Eye (tissue), 1 donor: ENCODE measurements at places on chromosomes 2 and 18.

GRCh38 chr2:232588680-232589585, 38.4 kb downstream of the EIF4E2 start:
- no peak for DNase-seq

DNA sequence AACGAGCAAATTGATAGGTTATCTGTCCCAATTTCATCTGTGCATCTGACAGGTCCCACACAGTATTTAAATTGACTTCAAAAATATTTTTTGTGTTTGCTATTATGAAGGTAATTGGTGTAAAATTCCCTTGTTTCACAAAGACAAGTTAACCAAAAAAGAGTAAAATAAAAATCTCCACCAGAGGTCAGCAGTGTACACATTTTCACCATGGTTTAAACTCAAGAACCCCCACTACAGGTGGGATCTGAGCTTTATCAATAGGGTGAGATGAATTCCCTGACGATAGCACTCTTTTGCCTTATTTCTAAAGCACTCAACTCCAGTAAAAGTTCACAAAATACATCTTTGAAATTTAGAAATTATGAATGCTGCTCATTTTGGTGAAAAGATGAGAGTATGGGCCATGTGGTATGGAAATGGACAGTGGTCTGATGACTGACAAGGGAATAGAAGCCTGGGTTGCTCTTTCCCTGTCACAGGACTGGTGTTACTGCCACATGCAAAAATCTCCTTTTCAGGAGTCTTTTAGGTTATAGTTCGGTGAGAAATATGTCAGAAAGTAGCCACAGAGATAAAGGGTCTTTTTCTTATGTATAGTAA, 68.0 kb downstream of the SERPINB8 start:
- peak; percentile 83 for DNase-seq

DNA sequence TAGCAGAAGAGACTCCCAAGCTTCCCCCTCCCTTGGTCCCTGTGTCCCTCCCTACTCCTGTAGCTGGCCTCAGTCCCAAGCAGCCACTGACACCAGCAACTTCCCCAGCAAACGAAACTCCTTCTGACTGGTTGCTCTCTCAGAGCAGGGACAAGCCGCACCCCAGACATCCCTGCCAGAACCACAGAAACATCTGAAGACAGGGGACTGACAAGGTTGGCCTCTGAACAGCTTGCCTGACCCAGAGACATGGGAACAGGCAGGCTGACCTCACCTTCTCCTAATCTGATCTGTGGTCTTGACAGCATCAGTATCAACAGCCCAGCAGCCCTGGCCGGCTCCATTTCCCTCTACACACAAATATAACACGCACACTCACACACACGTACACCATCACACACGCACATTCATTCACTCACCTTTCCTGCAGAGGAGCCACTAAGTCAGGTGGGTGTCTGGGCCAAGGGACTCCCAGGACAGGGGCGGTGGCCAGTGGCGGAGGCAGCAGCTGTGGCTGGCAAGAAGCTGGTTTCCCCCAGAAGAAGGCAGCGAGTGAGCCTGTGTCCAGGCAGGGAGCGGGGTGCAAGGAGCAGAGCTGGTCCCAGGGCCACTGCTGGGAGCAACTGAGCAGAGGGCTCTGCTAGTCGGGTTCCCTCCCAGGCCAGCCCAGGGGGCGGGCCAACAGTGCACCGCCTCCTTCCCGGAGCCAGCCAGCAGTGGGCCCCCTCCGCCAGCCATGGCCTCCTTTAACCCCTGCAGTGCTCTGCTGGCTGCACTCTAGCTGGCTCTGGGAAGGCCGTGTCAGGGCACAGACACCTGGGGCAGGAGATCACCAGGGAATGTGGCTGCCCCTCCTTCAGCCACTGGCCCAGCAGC, 59.1 kb downstream of the TNS1 start:
- DNase-seq: peak; percentile 87

- no peak for DNase-seq
Observed at GRCh38 chr2:68855550-68855949, 15.6 kb downstream of the BMP10 start.
